IMR-90 (cell line): ENCODE measurements at places on chromosomes 7 and 10. TPM values are rescaled to one million over a fixed set of nuclear protein-coding genes. Genes with fewer than 3 reads are reported as not detected.

FOXP2 gene
- 1.1 and 1.7 TPM in 2 replicates for total RNA-seq

ACSL5 gene
- total RNA-seq, result 1.1 and 1.3 TPM in 2 replicates

TPST1 gene
- total RNA-seq, result 49.7 and 58.6 TPM in 2 replicates

TMEM196 gene
- total RNA-seq, result not detected in 2 replicates

FAM25A gene
- total RNA-seq, result not detected in 2 replicates

GHRHR gene
- total RNA-seq, result not detected in 2 replicates
